ENCODE measurements at places on chromosomes 12 and 14.

- DNase-seq = no peak
Measured at GRCh38 chr12:57632958-57633840, at the start of gene B4GALNT1. TSS of gene B4GALNT1 (minus strand) at chr12:57633201. CDS start at chr12:57632132, 1,069 bp downstream.

DNA sequence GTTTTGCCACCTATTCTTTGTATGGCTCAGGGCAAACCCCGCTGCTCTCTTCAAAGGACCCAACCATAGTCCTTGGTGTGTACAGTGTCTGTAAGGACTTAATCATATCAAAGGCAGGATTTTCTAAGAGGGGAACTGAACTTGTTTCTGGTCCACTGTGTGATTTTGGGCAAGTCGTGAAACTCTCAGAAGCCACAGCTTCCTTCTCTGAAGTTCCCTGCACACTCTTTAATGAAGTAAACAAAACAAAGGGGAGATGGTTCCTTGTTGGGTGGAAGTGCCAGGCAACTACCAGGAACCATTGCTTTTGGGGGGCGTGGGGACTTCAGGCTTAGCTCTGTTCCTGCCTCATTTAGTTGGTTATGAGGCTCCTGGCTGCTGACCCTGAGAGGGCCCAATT lies 152.4 kb downstream of the VRK1 start:
- DNase-seq = no peak

GRCh38 chr14:81269100-81269978 lies 48.6 kb upstream of the GTF2A1 start:
- DNase-seq = peak; percentile 16

DNA sequence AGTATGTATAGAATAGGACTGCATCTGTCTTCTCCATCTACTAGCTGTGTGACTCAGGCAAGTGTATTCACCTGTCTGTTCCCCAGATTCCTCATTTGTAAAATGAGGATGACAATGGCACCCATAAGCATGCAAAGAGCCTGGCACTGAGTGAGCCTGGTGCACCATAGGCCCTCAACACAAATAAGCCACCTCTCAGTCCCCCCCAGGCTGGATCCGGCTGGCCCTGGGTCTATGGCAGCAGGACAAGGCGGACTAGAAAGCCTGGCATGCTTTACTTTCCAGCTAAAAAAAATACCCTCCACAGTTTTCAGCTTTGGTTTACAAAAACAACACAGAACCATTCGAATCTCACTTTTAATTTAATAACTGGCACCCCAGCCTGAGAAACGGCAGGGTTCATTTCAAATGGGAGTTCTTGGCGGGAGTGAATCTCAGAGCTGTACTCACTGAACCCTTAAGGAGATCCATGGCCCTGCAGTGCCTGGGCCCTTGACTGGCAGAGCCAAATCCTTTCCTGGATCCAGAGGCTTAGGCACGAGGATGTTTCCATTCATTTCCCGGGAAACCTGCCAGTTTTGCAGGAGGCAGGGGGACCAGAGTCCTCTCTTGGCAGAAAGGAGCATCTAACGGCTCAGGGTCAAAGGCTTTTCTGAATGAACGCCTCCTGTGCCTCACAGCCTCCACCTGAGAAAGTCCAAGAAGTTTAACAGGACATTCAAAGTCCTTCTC lies 17.7 kb downstream of the SYNE3 start:
- DNase-seq = no peak

- no peak for DNase-seq
Measured at GRCh38 chr12:83805156-83805772, 1107.3 kb downstream of the SLC6A15 start.

GRCh38 chr12:113639474-113639873 lies 167.8 kb upstream of the LHX5 start:
- DNase-seq = no peak

DNA sequence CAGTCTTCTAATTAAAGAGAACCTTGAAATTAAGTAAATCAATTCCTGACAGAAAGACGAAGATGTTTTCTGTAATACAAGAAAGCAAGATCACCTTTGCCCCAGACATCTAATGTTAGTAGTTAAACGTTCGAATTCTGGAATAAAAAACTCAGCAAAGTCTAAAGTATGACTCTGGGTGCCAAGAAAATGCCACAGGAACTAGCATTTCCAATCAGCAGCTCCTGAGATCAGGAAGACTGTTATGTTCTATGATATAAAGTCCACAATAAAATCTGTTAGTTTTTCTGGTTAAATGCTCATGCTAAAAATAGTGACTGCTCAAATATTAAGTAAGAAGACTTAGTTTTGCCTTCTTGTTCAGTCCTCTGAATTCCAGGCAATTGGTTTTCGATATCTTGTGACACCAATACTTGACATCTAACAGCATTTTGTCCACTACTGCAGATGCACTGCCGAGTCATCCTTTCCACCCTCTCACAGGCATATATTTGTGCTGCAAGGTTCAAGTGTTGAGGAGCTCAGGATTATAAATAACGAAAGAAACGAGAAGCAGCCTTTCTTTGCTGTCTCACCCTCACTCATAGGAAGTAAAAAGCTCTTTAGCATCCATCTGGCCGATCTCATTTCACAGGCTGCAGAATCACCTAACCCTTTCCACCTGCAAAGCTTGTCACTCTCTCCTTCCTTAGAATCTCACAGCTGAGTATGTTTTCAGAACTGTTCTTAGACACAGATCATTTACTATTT lies 32.0 kb downstream of the SSH1 start:
- no peak for DNase-seq

- DNase-seq = no peak
Measured at GRCh38 chr12:96400631-96401075, 414 bp upstream of the CDK17 start.

DNA sequence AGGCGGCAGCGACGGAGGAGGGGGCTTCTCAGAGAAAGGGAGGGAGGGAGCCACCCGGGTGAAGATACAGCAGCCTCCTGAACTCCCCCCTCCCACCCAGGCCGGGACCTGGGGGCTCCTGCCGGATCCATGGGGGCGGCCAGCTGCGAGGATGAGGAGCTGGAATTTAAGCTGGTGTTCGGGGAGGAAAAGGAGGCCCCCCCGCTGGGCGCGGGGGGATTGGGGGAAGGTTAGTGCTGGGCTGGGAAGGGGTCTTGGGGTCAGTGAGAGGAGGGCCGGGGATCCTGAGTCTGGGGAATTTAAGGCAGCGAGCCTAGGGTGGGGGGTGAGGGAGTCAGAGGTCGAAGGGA lies 203 bp downstream of the NFATC4 start:
- DNase-seq = no peak

GRCh38 chr12:121166356-121166755 lies 33.7 kb downstream of the P2RX7 start:
- no peak for DNase-seq

GRCh38 chr14:100815478-100816285 lies 10.2 kb upstream of the MEG3 start:
- no peak for DNase-seq

DNA sequence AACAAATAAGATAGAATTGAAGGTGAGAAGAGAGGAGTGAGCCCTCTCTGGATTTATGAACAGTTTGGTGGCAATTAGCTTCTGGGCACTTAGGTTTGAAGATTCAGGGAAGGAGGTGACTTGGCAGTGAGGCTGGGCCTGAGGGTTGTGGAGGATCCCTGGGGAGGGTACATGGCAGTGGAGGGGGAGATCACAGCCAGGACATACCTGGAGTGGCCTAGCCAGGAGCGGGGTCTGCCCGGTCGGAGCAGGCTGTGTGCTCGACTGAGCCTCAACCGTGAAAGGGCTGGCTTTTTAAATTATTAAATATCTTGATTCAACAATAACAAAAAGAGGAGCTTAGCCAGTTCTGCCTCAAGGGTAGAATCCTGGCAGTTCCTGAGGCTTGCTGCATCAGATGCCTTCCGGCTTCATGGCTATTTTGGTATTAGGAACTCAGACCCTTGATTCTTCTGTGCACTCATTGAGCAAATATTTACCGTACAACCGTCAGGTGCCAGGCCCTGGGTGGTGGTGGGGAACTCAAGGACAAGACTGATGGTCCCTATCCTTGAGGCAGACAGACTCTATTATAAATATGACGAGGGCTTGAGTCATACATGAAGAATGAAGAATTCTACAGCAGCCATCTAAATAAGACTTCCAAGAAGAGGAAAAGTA lies 73.4 kb downstream of the SPTB start:
- peak; percentile 36 for DNase-seq

GRCh38 chr12:104578453-104578852 lies 121.7 kb downstream of the CHST11 start:
- no peak for DNase-seq

- DNase-seq = no peak
Measured at GRCh38 chr14:47674543-47675465, 601 bp downstream of the MDGA2 start.

DNA sequence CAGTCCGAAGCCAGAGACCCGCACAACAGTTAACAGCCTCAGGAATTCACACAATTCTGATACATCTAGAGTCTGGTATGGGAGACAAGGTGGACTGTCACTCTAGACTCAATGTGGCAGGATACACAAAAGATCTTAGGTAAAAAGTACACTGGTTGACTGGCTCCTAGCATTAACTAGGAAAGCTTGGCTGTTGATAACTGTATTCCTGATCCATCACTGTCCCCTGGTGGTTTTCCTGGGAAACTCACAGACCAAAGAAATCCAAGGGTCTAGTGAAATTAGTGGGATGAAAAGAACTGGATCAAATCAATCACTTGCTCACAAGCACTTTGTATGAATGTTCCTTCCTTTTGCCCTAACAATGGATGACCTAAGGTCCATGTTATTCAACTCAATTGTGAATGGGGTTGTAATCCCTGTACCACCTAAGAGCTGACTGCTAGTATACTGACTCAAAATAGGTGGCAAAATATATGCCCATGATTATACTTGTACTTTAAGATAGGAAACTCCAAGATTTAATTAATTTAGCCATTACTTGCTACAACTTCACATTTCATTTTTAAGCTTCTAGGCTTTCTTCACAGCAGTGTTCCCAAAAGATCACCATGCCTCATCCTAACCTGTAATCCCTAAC lies 14.0 kb downstream of the NPC2 start:
- no peak for DNase-seq

- no peak for DNase-seq
Measured at GRCh38 chr12:48352157-48352760, 1.5 kb upstream of the ZNF641 start.

- DNase-seq = peak; percentile 22
Measured at GRCh38 chr12:111438481-111438880, 32.8 kb downstream of the SH2B3 start.

DNA sequence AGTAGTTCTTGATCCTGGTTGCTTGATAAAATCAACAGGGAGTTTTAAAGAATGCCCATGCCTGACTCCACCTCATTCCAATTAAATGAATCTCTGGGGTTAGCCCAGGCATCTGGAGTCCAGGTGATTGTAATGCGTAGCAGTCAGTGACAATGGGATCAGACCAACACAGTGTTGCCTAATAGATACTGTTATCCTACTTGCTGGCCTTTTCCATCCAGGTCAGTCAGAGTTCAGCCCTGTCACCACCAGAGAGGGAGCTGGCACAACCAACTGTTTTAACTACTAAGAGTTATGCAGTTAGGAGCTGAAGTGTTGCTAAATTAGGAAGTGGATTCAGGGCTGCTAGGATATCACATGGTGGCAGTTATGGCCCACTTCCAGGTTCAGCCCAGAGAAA lies 107.1 kb downstream of the GPR135 start:
- DNase-seq = peak; percentile 73

DNA sequence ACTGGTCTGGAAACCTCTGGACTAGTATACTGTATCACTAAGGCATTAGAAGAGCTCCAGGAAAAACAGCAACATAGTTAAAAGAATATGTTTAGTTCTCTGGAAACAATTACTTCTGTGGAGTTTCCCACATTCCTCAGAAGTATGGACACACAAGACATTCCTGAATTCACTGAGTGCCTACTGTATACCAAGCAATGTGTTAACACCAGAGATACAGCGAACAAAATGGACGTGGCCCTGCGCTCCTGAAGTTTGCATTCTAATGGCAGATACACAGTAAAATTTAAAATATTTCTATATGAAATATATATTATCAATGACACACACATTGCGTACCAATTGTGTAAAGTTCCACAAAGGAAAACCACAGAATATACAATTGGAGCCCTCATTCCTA lies 1.1 kb downstream of the ANGEL1 start:
- DNase-seq = no peak

DNA sequence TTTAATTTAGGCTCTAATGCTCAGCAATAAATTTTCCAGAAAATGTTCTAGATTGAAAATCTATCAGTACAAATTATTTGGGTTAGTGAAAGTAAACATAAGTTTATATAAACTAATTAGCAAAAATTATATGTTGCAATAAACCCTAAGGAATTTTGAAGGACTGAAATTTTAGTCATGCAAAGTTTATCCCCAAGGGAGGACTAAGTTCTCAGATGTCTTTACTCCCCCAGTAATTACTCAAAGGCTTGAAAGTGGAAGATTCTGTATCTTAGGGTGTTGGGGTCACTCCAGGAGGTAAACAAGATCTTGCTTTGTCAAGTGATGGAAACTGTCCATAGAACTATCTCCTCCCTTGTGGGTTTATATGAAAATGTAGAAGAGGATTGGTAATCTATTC lies 183.7 kb downstream of the AKAP6 start:
- no peak for DNase-seq

GRCh38 chr12:5264006-5264405 lies 167.9 kb upstream of the NTF3 start:
- no peak for DNase-seq

DNA sequence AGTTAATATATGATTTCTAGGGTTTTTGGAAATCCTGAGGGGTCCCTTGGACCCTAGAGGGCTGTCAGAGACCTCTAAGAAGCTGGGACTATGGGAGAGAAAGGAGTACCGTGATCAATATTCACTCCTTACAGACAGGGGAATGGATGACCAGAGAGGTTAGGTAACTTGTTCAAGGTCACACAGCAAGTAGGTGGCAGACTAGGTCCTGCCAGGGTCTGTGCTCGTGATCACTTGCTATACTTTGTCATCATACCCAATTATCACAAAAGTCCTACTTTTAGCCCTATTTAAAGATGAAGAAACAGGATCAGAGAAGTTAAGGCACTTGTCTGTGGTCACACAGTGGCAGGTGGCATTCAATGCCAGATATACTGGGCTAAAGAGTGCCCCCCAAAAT lies 42.9 kb downstream of the WSCD2 start:
- no peak for DNase-seq

DNA sequence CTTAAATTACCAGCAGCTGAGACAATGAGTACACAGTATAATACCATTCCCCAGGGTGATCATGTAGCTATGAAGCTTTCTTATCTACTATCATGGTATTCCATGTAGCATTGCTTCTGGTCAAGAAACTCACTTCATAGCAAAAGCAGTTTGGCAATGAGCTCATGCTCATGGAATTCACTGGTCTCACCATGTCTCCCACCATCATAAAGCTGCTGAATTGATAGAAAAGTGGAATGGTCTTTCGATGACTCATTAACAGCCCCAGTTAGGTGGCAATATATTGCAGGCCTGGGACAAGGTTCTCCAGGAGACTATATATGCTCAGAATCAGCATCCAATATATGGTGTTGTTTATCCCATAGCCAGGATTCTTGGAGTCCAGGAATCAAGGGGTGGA lies 553.7 kb downstream of the FOXG1 start:
- DNase-seq = no peak

GRCh38 chr12:26566675-26567074 lies 266.3 kb downstream of the ITPR2 start:
- no peak for DNase-seq

DNA sequence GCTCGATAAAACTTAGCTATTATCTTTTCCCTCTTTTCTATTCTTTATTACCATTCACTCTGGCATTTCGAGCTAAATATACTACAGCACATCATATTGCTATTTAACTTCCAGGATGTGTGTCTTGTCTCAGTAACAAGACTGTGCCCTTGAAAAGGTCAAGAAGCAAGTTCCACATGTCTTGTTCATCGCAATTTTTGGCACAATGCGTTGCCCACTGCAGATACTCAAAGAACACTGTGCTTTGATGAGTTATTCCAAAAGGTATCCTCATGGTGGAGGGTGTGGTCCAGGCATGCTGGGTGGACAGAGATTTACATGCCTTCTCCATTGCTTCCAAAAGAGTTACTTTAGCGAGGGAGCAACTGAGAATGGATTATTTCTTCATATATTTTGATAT lies 6.6 kb downstream of the E2F7 start:
- no peak for DNase-seq

All from epithelial cell of prostate (primary cell).